Tibial artery (tissue), 4 donors: ENCODE measurements at places on chromosomes 1 and 21.

DNA sequence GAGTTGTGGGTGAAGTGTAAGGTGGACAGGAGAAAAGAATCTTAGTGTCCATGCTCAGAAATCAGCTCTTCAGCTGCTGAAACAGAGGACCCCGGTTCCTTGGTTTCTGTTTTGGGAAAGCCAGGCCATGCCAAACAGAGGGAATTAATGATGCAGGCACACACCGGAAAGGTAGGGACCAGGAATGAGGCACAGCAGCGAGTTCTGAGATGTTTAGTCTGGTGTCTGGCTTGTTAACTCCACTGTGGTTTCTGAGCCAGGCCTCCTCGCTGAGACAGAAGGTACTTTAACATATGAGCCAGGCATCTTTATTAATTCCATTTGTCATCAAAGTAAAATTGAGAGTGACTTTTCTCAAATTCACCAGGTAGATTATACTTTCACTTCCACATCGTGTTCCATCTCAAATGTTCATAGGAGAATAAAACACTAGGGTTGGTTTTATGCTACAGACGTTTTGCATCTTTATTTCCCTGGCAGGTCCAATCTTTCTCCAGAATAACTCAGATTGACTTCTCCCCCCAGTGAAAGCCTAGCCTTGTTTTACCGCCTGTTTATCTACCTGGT, 23.5 kb downstream of the LRRC8D start:
- DNase-seq: no peak

- DNase-seq: no peak
Measured at GRCh38 chr21:38136201-38136600, 120.6 kb upstream of the KCNJ15 start.

GRCh38 chr1:93703643-93704042, 22.0 kb upstream of the BCAR3 start:
- no peak for DNase-seq

DNA sequence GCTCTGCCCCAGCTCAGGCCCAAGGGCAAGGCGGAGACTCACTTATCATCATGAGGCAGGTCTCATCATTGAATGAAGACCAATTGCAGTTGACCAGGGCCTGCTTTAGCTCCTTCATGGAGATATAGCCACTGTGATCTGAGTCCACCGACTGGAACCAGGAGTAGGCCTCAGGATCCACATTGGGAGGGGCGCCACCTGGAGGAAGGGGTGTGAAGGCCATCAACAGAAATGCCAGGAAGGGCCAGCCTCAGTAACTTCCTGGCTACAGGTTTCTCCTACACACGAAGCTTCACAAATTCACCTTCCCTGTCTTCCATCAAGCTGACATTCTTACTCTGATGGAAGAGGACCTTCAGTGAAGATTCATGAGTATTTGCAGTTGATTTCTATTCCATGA, 11.6 kb downstream of the PEF1 start:
- DNase-seq: no peak

GRCh38 chr1:190067592-190067991, 410.1 kb downstream of the BRINP3 start:
- no peak for DNase-seq
